ENCODE measurements at places on chromosomes 7 and 10.

DNA sequence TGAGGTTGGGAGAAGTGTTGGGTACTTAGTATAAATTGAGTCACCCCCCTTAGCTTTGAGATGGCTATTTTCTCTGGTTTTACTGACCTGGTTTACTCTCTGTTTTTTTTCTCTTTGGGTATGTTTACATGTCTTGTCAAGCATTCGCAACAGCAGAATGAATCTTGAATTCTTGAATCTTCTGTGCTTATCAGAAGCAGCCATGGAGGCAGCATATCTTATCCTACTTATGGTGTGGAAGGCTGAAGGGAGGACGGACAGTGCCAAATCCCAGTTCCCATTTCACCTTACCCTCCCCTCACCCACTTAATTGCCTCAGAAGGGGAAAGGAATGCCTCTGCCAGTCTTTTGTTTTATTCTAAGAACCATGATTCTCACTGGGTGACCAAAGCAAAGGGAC lies 3.7 kb downstream of the SND1 start:
- no peak for DNase-seq

- no peak for DNase-seq
Measured at GRCh38 chr7:22137026-22137425, 191.3 kb upstream of the CDCA7L start.

DNA sequence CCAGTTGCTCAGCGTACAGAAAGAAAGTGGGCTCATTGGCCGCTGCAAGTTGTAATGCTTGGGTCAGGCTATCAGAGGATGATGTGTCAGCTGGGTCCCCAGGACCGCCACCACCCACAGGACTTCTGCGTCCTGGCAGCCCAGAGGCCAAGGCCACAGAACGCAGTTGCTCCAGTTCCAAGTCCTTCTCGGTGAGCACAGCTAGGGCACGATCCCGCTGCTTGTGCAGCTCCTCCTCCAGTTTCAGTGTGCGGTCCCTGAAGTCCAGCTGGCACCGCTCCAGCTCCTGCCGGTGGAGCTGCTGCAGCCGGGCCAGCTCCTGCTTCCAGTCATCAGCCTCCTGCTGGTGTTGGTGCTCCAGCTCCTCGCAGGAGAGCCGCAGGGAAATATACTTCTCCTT lies 3.0 kb downstream of the GCC1 start:
- DNase-seq: no peak

GRCh38 chr7:3218411-3219225 lies 82.4 kb upstream of the SDK1 start:
- no peak for DNase-seq

GRCh38 chr10:46019569-46020343 lies 10.7 kb downstream of the NCOA4 start:
- DNase-seq: no peak

DNA sequence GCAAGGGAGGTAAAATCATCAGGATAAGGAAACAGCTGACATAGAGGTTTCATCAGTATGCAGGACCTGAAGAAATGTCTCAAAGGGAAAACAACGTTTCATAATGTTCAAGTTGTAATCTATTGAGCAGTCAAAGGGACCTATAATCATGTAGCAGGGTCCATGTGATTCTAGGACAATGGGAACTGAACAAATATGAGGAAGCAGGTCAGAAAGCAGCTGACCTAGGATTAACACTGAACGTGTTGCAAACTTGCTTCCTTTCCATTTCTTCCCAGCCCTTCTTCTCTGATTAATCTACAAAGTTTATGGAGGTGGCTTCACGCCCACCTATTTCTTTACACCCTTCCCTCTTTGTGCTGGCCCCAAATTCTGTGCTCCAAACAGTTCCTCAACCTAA lies 256.9 kb upstream of the AKR1E2 start:
- no peak for DNase-seq

DNA sequence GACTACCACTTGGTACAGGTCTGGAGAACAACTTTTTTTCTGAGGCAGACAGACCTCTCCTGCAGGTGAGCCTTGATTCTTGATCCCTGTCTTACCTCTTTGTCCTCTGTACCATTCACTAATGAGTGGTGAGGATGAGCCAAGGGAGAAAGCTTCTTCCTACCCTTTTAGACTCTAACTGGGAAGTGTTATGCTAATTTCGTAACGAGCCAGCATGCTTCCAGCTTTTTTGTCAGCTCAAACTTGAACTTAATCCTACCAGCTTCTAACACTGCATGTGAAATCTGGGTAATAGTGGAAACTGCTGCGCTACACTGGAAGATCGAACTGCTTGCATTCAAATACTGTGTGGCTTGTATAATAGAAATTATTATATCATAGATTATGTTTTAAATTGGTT lies 87.0 kb downstream of the NEUROD6 start:
- DNase-seq: no peak

- no peak for DNase-seq
Measured at GRCh38 chr10:29617880-29618340, 16.9 kb downstream of the SVIL start.

DNA sequence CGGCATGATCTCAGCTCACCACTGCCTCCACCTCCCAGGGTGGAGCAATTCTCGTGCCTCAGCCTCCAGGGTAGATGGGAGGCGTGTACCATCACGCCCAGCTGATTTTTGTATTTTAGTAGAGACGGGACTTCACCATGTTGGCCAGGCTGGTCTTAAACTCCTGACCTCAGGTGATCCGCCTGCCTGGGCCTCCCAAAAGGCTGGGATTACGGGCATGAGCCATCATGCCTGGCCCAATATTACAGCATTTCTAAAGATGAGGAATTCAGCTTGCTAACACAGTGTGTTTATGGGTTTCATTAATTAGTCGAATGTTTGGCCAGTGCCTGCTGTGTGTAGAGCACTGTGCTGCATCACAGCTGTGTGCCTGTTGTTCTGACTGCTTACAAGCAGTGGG lies 3.7 kb downstream of the WDR37 start:
- DNase-seq: no peak

DNA sequence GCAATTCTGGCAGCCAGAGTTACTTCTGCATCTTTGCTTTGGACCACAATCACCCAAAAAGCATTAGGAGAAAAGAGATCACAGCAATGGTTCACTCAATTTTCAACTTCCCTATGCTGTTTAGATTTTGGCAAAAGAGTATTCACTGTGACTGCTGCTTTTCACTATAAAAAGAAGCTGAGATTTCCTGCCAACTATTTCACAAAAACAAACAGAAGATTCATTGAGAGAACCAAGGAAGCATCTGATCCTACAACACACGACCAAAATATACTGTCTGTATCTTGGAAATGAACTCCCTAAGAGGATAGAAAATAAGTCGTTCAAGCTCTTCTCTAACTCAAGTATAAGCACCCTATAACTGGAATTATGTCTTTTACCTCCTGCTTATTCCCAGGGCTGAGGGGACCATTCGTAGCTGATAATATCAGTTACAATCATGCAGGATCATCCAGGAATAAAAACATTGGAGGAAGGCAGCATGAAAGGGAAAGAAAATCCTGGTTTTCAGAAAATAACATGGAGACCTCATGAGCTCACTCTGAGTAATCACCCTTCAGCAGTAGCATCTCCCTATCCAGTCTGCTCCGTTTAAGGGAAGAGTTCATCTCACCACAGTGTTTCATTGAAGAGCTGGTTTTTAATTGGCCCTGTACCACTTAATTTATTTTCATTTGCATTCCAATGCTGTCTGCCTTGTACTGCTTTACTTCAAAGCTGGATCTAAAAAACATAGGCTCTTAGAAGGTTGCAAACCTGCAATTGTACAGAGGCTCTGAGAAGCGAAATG lies 256.2 kb downstream of the PAXIP1 start:
- DNase-seq: no peak

DNA sequence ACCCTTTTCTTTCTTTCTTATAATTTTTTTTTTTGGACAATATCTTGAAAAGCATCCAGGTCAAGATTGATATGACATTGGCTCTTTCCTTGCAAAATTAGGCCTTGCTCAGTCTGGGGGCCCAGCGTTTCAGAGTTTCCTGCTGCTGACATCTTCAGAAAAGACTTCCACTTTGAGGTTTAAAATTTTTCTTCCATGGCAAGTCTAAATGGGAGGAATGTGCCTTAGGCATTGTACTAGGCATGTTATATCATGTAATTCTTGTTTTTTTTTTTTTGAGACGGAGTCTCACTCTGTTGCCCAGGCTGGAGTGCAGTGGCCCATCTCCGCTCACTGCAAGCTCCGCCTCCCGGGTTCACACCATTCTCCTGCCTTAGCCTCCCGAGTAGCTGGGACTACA lies 48.9 kb upstream of the PDZD8 start:
- no peak for DNase-seq

- no peak for DNase-seq
Measured at GRCh38 chr10:101601541-101601940, 13.4 kb downstream of the DPCD start.

GRCh38 chr7:126799541-126799940 lies 453.2 kb downstream of the GRM8 start:
- no peak for DNase-seq

GRCh38 chr10:122213364-122213763 lies 57.7 kb upstream of the BTBD16 start:
- DNase-seq: no peak

DNA sequence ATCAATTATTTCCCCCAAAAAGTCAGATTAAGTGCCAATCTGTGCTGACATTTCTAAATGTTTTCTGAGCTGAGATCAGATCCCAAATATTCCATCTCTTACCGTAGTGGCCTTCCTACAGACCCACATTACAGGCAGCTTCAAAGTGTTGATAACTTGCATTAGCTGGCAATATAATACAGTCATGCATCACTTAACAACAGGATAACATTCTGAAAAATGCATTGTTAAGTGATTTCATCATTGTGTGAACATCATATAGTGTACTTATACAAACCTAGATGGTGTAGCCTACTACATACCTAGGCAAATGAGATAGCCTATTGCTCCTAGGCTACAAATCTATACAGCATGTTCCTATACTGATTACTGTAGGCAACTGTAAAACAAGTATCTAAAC lies 22.4 kb downstream of the SLC25A13 start:
- no peak for DNase-seq

DNA sequence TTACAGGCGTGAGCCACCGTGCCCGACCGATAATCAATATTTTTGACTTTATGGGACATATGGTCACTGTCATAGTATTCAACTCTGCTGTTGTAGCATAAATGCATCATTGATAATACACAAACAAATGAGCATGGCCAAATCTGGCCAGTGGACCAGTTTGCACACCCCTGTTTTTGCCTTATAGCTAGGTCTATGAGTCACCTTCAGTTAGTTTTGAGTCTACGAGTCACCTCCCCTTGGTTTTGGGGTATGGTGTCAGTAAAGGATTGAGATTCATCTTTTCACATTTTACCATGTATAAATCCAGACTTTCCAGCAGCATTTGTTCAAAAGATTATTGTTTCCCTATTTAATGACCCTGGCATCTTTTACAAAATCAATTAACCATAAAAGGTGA lies 362.5 kb upstream of the NRP1 start:
- DNase-seq: no peak

GRCh38 chr10:59626523-59626869 lies 83.2 kb downstream of the SLC16A9 start:
- no peak for DNase-seq

DNA sequence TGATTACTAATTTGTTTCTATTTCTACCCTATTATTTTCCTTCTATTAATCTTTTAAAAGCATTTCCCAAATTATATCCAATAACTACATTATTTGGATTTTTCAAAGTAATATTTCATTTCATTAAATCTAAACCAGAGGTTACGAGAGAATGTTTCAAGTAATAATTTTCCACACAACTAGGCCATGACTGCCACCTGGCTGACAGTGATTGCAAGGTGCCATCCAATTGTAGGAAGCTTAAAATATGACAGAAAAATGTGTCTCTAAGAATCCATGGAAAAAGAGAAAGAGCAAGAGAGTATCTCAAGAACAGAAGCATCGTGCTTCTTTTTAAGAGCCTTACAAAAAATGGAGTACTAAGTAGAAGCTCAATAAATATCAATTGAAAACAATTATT lies 48.7 kb downstream of the TPK1 start:
- DNase-seq: no peak

DNA sequence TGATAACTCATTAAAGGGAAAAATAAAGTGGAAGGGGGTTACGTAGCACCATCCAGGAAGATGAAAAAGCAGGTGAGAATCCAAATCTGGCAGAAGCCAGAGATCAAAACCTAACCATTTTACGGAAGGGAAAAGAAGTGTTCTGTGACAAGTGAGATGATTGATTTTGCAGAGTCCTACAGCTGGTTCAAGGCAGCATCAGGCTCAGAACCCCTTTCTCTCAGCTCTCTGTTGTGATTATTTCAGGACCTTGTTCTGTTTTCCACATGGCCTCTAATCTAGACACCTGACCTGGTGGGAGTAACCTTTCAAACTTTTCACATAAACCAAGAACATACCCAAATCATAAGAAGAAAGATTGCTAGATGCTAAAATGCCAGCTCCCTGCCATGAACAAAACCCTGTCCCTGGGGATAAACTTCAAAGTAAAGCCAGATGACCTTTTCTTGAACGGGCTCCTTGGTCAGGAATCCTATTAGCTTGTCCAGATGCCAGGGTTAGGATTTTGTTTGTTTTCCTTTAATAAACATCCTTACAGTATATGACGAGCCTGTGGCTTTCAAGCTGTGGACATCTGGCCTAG lies 5.9 kb downstream of the DUSP5 start:
- no peak for DNase-seq

DNA sequence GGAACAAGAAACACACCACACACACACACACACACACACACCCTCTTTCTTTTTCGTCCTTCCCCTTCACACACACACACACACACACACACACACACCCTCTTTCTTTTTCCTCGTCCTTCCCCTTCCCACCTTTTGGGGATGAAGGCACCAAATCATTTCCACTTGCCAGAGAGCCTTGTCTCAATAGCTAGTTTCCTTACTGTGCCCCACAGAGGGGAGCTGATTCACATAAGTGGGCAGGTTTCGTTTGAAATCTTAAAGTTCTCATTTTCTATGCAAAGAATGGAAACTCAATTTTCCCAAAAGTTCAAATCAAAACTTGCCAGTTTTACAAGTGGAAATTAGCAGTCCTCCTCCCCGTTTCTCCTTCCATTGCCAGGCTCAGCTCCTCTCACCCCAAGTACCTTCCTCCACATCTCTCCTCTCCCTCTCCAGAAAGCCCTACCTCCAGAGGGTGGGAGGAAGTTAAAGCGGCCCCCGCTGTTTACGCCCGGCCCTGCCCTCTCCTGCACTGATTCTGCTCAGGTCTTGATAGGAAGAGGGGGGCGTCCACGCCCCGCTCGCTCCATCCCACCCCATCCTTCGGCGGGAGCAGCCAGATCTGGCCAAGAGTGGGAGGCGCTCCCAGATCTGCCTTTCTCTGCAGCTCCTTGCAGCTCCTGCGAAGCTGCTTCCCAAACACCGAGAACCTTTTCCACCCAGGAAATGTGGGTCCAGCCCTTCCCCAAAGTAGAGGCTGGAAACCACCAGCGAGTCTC lies 1.3 kb downstream of the CTTNBP2 start:
- no peak for DNase-seq
